Activated CD4-positive, alpha-beta T cell treated with anti-CD3 and anti-CD28 coated beads, Interleukin-2, amount 50 U/mL, for 4 hours (primary cell): ENCODE measurements at places on chromosomes 1 and 21.

- no peak for DNase-seq
Measured at GRCh38 chr1:48084826-48085225, 87.6 kb upstream of the TRABD2B start.

- no peak for DNase-seq
Measured at GRCh38 chr1:67496329-67496728, 66.1 kb upstream of the SERBP1 start.

- DNase-seq = no peak
Measured at GRCh38 chr1:71196685-71197084, 115.8 kb upstream of the ZRANB2 start.

DNA sequence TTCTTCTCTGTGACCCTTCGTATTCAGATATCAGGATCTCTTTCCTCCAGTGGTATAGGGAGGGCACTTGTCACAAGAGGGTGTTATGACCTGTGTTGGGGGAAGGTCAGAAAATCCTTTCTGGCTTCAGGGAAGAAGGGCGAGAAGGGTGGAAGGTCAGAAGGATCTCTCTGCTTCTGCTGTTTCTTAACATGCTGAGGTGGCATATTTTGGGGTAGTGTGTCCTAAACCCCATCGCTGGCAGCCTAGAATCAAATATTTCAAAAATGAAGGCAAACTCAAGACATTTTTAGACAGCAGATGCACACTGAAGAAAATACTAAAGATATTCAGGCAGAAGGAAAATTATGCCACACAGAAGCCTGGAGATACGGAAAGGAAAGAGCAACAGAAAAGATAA, 207.6 kb downstream of the TM2D1 start:
- DNase-seq = no peak

DNA sequence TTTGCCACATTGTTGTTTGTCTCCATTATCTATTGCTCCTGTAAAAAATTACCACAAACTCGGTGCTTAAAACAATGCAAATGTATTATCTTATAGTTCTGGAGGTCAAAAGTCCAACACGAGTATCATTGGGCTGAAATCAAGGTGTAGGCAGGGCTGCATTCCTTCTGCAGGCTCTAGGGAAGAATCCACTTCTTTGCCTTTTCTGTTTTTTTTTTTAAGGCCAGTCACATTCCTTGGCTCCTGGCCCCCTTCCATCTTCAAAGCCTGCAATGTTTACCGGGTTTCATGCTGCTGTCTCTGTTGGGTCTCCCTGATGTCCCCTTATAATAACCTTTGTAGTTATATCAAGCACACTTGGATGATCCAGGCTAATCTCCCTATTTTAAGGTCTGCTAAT, 212.7 kb downstream of the PTBP2 start:
- DNase-seq = no peak

DNA sequence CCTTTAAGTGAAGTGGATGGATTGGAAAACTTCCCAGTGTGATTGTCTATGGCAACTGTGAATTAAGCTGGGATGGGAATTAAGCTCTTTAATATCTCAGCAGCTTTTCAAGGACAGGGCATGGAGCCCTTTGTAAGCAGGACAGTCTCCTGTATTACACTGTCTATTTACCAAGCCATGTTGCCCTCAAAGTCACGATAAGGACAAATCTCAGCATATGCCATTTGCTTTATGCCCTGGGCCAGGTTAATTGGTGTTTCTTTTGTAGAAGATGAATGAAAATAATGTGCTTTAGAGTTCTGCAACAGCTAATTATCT, 17.6 kb downstream of the UTP25 start:
- no peak for DNase-seq

GRCh38 chr21:14356746-14357145, 26.2 kb downstream of the HSPA13 start:
- no peak for DNase-seq

DNA sequence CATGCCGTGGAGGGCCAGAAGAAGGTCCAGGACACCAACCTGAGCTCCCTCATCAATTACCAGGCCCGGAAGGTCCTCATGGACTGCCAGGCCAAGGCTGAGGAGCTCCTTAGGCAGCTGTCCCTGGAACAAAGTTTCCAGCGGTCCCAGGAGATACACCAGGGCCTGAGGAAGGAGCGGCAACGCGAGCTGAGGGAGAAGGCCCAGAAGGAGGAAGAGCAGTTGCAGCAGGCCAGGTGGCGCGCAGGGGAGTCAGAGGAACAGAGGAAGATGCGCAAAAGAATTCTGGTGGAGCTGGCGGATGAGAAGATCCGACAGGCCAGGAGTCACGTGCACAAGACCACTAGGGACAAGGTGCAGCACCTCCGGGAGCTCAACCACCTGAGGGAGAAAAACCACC, 1.5 kb downstream of the CCDC185 start:
- DNase-seq = no peak

DNA sequence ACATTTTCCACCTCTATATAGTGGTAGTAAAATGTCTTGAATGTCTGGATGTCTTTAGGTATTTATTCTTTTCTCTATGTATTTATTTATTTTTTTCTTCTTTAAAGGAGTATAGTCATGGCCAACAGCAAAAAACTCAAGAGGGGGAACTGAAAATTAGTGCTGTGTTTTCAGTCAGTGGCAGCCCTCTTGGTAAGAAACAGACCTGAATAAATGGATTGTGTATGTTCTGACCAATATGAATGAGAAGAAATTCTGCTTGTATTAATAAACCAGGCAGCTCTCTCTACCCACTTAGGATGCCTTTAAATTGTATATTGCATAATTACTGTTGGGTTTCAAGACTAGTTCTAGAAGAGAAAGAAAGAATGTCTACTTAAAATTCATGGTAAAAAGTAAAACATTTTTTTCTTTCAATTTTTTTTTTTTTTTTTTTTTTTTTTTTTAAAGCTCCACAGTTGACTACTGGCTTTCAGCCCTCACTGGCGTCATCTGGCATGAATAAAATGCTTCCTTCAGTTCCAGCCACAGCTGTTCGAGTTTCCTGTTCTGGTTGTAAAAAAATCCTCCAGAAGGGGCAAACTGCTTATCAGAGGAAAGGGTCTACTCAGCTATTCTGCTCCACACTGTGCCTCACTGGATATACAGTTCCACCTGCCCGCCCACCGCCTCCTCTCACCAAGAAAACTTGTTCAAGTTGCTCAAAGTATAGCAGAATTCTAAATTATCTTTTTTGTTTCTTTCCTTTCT, 101.6 kb downstream of the ZMYM4 start:
- DNase-seq = no peak

DNA sequence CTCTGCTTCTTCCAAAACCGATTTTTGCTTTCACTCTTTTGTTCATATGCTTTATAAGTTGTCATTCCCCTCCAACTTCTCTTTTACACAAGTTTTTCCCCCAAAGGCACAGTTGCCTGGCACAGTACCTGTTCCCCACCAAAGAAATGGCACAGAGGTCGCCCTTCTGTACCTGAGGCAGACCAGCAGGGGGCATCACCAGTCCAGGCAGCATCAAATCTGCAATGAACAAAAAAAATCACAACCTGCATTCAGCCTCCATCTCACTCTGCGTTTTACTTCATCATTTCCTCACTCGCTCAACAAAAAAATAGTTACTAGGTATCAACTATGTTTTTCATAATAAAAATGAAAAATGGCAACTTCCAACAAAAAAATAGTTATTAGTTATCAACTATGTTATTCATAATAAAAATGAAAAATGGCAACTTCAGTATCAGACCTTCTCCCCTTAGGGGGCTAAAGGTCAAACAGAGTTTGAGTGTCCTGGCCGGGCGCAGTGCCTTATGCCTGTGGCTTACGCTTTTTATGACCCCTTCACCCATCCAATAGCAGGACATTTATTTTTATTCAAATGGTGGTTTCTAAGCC, 4.1 kb downstream of the EIF2D start:
- peak; percentile 51 for DNase-seq
